ENCODE measurements at places on chromosomes 12 and 14.

DNA sequence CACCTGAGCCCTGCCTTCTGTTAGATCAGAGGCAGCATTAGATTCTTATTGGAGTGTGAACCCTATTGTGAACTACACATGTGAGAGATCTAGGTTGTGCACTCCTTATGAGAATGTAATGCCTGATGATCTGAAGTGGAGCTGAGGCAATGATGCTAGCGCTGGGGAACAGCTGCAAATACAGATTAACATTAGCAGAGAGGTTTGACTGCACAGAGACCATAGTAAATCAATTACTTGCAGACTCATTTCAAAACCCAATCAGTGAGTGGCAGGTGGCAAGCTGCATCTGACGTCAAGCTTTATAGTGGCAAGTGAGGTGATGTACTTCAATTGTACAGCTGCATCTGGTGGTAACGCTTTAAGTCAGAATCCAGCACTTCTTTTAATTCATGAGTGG, 141.6 kb downstream of the GPHN start:
- no peak for DNase-seq

GRCh38 chr12:130178282-130178681, 16.0 kb downstream of the FZD10 start:
- DNase-seq = no peak

GRCh38 chr14:96926001-96926400, 128.8 kb downstream of the VRK1 start:
- DNase-seq = no peak

GRCh38 chr12:41250748-41251147, 62.6 kb downstream of the PDZRN4 start:
- DNase-seq = no peak

- DNase-seq = no peak
Measured at GRCh38 chr12:96986883-96987523, 79.9 kb downstream of the NEDD1 start.

- no peak for DNase-seq
Measured at GRCh38 chr14:68816943-68817430, 24.1 kb upstream of the ZFP36L1 start.

DNA sequence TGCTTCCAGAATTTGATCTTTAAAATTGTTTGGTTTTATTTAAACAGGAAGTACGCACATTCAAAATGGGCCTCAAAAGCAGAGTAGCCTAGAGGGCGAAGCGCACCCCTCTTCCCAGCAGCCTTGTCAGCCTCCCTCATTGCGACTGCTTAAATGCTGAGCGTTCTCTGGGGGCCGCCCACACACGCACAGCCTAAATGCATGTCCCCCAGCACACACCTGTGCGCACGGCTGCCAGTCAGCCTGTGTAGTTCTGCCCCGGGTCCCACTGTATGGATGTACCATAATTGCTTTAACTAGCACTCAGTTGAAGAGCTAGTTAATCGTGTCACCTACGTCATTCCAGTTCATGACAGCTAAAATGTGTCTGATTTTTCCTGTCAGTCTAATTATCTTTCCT, 79.3 kb downstream of the TESC start:
- DNase-seq = no peak

- DNase-seq = no peak
Measured at GRCh38 chr12:104454997-104455396, 1.8 kb upstream of the CHST11 start.

GRCh38 chr12:23888396-23889068, 60.9 kb downstream of the SOX5 start:
- DNase-seq = no peak

GRCh38 chr12:97397008-97397407, 65.6 kb upstream of the RMST start:
- DNase-seq = no peak

GRCh38 chr12:45279931-45280830, 64.3 kb downstream of the ANO6 start:
- DNase-seq = no peak

GRCh38 chr12:9071518-9071917, 44.2 kb downstream of the A2M start:
- DNase-seq = no peak

DNA sequence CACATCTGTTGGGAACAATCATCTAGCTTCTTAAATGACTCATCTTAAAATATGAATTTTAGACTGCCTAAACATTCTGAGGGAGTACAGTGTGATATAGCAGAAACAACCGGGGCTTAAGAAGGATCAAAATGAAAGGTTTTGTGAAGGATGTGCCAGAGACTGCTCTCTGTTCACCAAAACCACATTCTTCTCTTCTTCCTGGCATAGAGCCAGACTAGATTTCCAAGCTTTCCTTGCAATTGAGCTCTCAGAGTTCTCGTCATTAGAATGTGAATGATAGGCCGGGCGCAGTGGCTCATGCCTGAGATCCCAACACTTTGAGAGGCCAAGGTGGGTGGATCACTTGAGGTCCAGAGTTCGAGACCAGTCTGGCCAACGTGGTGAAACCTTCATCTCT, 94.5 kb downstream of the LRRIQ1 start:
- DNase-seq = no peak

GRCh38 chr14:68705741-68706283, 87.1 kb downstream of the ZFP36L1 start:
- DNase-seq = no peak

DNA sequence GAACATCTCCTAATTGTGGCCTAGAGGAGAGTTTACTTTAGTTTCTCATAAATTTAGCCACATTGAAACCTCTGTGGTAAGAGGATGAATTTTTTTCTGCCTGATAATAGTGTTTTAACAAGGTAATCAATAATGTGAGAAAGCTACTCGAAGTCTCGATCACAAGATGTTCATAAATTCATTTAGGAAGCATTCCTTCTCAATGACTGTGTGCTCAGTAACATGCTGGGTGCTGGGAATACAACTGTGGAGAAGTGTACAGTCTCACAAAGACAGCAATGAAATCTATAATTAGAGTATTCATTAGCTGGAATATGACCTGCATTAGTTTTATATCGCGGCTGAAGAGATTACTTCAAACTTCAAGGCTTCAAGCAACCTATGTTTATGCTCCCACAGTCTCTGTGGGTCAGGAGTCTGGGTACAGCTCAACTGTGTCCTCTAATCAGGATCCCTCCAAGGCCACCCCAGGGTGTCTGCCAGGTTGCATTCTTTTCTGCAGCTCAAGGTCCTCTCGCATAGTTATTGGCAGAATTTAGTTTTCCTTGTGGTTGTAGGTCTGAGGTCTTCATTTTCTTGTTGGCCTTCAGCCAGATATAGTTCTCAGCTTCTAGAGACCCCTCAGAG, 167.6 kb downstream of the ANO4 start:
- DNase-seq = no peak

DNA sequence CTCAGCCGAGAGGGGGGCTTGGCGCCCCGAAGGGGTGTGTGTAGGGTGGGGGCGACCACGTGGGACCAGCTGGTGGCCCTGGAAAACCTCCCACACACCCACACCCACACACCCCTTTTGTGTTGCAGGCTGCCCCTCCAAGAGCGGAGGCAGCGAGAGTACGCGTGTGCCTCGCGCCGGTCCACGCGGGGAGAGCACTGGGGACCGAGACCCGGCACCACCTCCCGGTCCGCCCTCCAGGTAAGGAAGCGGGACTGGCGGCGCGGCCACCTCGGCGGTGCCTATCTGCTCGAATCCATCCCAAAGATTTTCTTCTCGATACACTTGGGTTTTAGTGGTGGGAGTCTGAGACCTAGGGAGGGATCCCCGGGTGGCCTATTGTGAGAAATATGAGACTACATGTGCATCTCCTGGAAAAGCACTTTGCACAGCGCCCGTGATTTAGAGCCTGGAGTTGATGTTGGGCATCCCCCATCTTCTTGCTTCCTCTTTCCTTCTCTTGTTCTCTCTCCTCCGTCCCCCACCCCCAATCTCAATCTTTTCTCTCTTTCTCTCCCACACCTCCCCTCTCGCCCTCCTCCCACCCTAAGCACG, 393 bp downstream of the SYT1 start:
- no peak for DNase-seq

- DNase-seq = no peak
Measured at GRCh38 chr12:125454291-125454690, 389.1 kb downstream of the AACS start.

- DNase-seq = no peak
Measured at GRCh38 chr14:35158491-35158890, 36.1 kb downstream of the PRORP start.

- DNase-seq = no peak
Measured at GRCh38 chr14:93430315-93431035, at the start of gene UNC79. Gene UNC79, plus strand, starts transcription at chr14:93430939. Its CDS starts 91 bp downstream, at chr14:93431030.

GRCh38 chr14:25431211-25432076, 381.5 kb upstream of the STXBP6 start:
- DNase-seq = no peak

- no peak for DNase-seq
Measured at GRCh38 chr12:83827860-83828259, 1084.7 kb downstream of the SLC6A15 start.

GRCh38 chr12:55736780-55737580, 5.9 kb upstream of the GDF11 start:
- DNase-seq = peak; percentile 60

DNA sequence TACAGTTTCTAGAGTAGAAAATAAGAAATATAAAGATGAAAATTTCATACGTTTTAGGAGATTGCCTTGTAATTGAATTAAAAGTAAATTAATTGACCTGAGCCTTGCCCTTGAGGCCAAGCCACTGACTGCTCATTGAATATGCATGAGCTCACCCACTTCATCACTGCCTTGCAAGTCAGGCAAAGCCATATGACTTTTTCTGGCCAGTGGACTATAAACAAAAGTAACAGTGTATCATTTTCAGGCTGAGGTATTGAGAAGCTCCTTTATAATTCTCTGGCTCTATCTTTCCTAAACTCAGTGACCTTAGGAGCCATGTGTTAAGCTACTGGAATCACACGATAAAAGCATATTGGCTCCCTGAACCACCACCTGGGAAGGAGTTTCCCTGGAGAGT, 369.3 kb downstream of the NUAK1 start:
- no peak for DNase-seq

GRCh38 chr12:119938049-119938667, 50.9 kb upstream of the BICDL1 start:
- peak; percentile 30 for DNase-seq

DNA sequence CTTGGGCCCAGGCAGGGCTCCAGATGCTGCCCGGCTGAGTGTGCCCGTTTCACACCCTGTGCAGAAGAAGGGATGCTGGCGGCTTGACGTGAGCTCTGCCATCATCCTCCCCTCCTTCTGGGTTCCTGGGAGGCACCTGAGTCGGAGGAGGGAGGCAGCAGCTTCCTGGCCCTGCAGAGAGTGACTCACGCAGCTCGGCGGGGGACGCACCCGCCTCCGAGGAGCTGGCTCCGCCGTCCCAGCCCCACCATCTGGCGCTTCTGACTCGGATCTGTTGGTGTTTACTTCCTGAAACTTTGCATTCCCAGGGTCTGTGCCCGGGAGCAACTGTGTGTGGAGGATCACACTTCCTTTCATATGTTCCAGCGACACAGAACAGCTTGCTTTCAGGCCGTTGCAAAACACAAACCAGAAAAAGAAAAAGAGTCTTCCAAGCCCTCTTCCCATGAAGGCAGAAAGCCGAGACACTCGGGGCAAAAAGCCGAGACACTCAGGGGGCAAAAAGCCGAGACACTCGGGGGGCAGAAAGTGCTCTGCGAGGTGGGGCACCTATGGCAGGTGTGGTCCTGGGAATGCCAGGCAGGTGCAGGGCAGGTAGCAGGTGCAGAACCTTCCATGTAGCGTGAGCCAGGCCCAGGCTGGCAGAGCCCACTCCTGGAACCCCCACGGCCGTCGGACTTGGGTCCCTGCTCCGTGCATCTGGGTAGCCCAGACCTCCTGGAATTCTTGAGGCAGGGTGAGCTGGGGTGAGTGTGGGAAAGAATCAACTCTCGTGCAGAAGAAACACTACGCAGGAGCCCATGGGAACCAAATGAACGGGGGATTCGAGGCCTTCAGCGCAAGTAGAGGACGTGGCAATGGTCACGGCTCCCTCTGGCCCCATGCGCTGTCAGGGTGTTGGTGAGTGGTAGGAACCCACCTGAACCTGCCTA, 27.6 kb upstream of the GALNT9 start:
- DNase-seq = no peak

- DNase-seq = no peak
Measured at GRCh38 chr12:101200145-101200544, 9.9 kb downstream of the SLC5A8 start.

DNA sequence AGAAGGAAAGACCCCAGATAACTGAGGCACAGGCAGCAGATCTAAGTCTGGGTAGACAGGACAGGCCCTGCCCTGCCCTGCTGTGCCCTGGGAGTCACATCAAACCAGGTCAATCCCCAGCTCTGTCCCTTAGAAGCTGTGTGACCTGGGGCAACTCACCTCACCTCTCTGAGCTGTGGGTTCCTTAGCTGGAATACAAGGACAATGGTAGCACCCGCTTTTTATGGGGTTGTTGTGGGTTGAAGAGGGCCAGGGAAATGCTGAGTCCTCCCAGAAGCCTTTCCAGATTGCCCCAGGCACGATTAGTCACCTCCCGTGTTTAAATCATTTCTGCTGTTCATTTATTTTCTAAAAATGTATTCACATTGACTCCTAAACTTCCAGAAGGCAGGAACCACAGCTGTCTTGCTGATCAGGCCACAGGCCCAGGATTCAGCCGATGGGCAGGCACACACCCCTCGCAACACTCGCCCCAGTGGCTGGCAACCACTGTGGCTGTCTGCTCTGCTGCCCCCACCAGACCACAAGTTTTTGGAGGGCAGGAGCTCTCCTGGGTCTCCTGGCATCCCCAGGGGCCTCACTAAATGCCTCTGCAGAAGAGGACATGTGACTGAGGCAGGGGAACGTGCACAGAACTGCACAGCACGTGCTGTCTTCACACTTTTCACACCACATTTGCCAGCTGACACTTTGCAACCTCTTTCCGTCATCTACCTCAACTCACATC, 3.0 kb downstream of the SELPLG start:
- no peak for DNase-seq

DNA sequence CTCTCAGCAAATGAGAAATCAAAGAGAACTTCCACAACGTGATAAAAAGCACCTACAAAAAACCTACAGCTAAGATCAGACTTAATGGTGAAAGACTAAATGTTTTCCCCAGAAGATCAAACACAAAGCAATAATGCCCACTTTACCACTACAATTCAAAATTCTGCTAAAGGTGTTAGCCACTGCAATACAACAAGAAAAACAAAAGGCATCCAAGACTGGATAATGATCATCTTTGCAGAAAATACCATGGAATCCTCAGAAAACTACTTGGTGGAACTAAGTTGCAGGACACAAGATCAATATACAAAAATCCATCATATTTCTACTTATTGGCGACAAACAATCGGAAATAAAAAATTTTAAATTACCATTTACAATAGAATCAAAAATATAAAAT, 6.5 kb downstream of the DDX24 start:
- no peak for DNase-seq

GRCh38 chr12:2251526-2252209, 198.9 kb downstream of the CACNA1C start:
- no peak for DNase-seq

DNA sequence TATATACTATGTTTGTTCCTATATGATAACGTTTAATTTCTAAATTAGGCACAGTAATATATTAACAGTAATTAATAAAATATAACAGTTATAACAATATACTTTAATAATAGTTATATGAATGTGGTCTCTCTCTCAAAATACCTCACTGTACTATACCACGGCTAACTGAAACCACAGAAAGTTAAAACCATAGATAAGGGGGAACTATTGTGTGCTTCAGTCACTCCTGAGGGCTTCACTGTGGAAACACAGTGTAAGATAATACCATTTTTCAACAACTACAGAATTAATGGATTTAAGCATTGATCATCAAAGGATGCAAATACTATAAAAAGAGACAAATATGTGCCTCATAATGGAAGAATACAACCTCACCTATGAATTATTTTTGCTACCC, 266.4 kb upstream of the RGS6 start:
- no peak for DNase-seq

- DNase-seq = no peak
Measured at GRCh38 chr14:56918849-56919574, 108.7 kb upstream of the OTX2 start.

All from AML-193 (cell line).